Anterior cingulate cortex (tissue), 58 donors: ENCODE measurements at places on chromosomes 7 and 10.

GRCh38 chr7:100855515-100855914, 3.0 kb downstream of the SLC12A9 start:
- no peak for DNase-seq

DNA sequence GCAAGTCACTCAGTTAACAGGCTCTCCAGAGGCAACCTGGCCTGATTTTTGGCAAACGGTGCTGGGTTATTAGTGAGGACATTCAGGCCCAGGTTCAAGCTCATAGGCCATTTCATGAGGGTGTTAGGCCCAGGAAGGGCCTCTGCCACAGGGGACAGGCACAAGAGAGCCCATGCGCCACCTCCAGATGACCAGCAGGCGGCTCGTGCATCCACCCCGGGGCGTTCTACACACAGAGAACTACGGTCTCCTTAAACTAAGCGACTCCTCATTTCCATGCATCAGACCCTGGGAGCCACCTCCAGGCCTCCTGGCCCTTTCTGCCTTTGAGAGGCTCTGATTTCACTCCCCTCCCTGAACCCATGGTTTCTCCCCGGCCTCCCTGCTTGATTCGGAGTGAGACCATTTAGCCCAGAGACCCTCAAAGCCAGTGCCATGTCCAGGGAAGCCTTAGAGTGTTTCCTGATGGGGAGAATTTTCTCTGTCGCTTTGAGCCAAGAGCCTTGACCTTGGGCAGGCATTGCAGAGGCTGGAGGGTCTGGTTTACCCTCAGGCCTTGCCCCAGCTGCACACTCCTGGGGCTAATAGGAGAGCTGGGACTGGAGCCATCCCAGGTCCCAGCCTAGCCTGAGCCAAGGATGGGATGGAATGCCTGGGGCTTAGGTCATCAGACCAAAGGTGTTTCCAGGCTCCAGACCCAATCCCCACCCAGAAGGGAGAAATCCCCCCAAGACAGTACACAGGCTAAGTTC, 188.0 kb downstream of the GRID1 start:
- DNase-seq: no peak

- no peak for DNase-seq
These were observed 61.8 kb downstream of the EEPD1 start for GRCh38 chr7:36214608-36215456.

DNA sequence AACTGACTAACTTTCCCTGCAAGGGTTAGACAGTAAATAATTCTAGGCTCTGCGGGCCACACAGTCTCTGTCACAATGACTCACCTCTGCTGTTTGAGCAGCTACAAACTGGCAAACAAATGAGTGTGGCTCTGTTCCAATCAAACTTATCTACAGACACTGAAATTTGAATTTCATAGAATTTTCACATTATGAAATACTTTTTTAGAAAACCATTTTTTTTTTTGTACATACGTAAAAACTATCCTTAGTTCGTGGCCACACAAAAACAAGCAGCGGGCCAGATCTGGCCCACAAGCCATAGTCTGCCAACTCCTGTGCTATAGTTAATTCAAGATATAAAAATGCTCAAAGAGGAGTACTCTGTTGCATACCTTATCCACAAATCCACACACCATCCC, 32.6 kb downstream of the PIP4K2A start:
- no peak for DNase-seq

DNA sequence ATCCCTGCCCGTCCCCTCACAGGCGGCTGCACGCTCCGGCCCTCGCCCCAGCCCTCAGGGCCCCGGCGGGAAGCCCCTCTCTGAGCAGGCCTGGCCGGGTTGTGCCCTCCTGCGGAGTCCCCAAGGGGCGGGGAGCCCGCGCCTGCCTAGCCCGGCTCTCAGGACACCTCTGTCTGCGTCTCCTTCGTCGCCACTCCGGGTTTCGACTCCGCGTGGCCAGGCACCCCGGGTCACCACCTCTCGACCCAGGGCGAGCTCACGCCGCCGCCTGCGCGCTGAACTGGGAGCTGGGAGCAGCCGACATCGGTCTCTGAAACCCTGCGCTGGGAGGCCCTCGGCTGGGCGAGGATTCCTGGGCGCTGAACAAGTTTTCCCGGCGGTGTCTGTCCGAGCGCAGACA, 6.2 kb upstream of the OGDHL start:
- no peak for DNase-seq

DNA sequence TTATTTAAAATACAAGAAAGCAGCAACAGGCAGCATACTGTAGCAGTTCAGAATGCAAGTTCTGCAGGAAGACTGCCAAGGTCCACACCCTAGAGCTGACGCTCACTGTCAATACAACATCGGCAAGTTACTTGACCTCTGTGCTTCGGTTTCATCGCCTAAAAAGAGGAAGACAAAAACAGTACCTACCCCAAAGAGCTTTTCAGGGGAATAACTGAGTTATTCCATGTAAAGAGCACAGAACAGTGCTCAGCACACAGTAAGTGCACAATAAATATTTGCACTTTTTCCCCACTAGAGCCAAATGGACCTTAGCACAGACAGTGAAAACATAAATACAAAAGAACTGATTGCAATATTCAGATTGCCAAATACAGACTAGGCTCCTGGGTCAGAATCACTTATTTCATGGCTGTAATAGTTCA, 88.6 kb downstream of the USP6NL start:
- no peak for DNase-seq

DNA sequence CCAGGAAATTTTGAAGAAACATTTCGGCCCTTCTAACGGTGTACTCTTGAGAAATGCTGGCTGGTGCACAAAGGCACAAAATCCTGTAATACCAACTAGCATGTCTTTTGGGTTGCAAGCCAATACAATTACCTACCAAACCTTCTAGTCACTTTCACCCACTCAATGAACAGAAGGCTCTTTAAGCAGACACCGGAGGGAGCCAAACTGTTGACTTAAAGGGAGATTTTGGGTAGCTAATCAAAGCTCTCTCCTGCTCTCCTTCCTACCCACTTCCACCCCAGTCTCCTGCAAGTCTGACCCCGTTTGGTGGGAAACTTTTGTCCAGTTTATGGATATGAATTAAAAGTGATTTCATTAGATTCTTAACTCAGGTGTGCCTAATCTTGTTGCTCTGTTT, 24.0 kb downstream of the GRM3 start:
- no peak for DNase-seq

DNA sequence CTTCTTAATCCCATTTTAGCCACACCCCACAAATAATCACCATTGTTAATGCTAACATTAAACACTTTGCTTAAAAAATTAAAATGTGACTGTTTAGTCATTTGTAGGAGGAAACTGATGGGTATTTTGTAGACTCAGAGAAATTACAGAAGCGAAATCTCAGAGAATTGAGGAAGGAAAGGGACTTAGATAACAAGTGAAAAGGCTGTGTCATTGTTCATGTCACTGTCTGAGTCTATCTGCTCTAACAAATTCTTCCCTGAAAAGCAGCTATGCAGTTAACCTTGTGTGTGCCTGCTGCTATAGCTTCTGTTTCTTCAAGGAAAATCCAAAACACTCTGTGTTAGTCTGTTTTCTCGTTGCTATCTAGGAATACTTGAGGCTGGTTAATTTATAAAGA, 40.9 kb upstream of the PLXDC2 start:
- no peak for DNase-seq
